ENCODE measurements at places on chromosomes 2 and 18. TPM values are rescaled to one million over a fixed set of nuclear protein-coding genes. Genes with fewer than 3 reads are reported as not detected.

The MAL gene
- 1.9 TPM for total RNA-seq

The SPR gene
- 22.4 TPM for total RNA-seq

The TUBB8B gene
- total RNA-seq = not detected

The BCL2 gene
- total RNA-seq = 23.7 TPM

The MARS2 gene
- total RNA-seq = 3.7 TPM

The STPG4 gene
- total RNA-seq = 0.90 TPM

The TRPM8 gene
- total RNA-seq = not detected

The HS6ST1 gene
- total RNA-seq = 17.4 TPM

The SCG2 gene
- 1.7 TPM for total RNA-seq
